ENCODE measurements at places on chromosomes 2 and 18. TPM values are rescaled to one million over a fixed set of nuclear protein-coding genes. Genes with fewer than 3 reads are reported as not detected.

- DNase-seq, result no peak
These were observed 77.7 kb upstream of the CHRNA1 start for GRCh38 chr2:174841936-174842335.

GRCh38 chr2:84694088-84694622 is 177.9 kb downstream of the DNAH6 start:
- no peak for DNase-seq

- DNase-seq, result no peak
These were observed 22.5 kb upstream of the POLE4 start for GRCh38 chr2:74935975-74936391.

- DNase-seq, result no peak
These were observed 36.1 kb downstream of the METTL21A start for GRCh38 chr2:207589143-207589542.

DNA sequence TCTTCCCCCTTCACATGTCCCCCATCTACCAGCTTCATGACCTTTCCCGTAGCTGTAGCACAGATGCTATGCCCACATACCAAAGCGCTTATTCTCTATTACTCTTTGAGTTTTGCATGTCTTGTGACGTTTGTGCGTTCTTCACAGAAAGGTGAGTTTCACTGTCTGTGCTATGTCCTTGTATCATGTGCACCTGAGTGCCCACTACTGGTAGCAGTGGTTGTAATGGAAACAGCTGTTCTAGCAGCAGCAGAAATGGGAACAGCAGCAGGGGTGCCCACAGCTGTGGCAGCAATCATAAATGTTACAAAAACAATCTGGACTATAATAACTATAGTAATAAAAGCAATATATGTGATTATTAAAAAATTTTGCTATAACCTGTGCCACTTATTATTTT is 127.1 kb downstream of the STK39 start:
- DNase-seq, result no peak

Gene IL36RN
- total RNA-seq, result not detected

DNA sequence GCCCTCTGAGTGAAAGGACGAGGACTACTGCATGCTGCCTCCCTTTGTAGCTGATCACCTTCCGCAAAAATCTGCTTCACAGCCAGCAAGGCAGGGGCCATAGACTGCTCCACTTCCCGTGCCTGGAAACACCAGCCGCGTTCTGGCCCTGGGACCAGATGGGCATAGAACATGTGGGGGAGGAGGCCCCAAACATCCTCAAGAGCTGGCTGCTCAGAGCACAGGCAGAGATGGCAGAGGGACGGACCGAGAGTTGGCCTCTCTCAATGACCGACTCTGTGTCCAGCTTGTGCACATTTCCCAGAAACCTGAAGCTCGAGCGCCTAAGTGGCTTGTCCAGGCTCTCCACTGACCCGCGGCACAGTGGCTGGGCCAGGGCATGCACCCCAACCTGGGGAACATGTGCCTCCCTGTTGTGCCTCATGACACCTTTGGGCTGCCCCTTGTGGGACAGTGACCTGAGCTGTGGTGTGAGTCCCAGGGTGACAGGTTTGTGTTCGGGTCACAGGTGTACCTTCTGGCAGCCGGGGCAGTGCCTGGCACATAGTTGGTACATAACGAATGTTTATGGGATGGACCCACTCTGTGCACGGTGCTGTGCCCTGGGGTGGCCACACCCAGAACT is 9.1 kb downstream of the KCNF1 start:
- DNase-seq, result no peak

GRCh38 chr18:31954349-31954748 is 11.4 kb upstream of the TRAPPC8 start:
- DNase-seq, result no peak

DNA sequence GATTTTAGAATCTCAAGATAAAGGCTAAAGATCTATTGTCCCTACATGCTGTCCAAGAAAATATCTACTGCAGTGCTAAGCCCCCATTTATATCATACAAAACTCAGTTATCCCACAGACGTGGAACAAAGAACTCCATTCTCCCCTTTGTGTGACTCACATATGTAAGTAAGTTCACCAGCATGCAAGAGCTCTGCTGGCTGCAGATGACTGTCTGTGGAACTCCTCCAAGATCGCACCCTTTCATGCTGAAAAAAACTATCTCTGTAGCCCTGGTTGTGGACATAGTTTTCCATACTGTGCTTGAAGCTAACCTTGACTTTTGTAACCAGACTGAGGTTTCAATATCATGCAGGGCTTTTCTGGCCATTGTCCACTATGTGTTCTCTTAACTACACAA is 207.1 kb downstream of the ZNF521 start:
- no peak for DNase-seq

GRCh38 chr2:65255356-65255755 is 27.7 kb downstream of the ACTR2 start:
- DNase-seq, result no peak

DNA sequence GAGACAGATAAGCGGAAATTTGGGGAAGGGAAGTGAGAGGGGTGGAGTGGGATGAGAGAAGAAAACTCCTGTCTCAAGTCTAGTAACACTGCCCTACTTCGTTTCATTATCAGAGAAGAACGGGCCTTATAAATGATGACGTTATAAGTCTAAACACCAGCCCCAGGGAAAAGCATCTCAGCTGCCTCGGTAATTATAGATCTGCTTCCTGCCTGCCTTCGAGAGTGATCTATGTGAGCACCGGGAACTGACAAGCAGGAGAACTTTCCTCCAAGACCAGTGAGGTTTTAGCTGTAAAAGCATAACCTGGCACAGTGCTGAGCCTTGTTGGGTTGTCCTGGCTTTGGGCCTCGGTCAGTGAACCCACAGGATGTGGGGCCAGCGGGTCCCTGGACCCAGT is 227.9 kb upstream of the SIX2 start:
- no peak for DNase-seq

Gene AFF3
- 0.22 TPM for total RNA-seq

DNA sequence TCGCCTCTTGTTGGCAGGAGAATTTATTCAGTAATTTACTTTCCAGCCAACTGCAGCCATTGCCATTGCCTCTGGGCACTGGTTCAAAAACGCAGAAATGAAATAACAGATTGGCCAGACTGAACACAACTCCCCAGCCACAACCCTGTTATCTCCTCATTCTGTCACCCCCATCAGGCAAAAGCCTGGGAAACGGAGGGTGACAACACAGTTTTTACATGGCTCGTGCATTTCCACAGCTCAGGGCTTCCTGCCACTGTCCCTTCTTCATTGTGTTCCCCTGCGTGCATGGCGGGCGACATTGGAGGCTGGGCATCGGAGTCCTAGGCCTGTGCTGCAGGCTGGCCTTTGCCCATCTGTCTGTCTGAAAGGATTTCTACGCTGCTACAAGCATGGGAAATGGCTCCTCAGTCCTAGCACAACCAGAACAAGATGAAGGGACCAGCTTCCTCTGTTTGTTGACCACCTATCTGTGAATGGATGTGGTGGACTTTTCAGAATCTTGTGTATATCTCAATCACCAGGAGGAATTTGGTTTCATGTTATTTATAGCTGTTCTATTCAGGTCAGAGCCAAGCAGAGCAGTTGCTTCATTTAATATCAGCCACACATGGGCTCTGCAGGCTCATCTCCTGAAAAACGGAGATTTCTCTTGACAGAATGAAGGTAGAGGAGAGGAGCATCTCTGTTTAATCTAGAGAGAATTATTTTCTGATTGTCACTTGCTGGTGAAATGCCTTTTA is 107.0 kb downstream of the MGAT5 start:
- DNase-seq, result no peak

- no peak for DNase-seq
These were observed 4.5 kb downstream of the CEBPZ start for GRCh38 chr2:37226863-37227262.

- no peak for DNase-seq
These were observed 3.1 kb downstream of the ARHGAP15 start for GRCh38 chr2:143132355-143132754.

DNA sequence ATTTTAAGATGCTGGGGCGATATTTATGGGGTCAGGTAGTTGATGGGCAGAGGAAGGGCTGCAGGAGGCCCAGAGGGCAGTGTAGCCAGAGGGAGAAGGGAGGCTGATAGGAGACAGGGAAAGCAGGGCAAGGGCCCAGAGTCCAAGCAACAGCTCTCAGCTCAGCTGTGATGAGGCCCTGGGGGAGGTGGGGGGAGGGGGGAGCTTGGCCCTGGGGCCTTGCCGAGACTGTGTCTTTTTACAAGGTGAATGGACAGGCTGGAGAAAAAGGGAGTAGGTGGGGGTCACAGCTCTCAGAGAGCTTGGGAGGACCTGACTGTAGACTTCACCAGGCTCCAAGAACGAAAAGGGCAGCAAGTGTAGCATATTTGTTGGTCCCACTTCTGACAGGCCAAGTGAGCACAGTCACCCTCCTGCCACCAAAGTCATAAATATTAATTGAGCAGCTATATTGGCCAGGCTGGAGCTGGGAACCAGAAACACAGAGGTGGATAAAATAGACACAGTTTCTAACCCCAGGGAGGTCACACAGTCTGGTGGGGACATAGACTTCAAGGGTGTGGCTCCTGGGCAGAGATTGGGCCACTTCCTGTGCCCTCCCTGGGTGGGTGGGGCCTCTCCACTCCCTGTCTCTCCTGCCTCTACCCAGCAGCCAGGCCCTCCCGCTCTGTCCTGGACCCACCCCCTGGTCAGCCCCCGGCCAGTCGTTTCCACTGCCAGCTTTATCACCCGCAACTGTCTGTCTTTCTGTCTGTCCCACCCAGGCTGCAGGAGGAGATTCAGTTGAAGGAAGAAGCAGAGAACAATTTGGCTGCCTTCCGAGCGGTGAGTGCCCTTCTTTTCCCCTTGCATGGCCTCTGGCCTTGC is 1.4 kb downstream of the DES start:
- no peak for DNase-seq

DNA sequence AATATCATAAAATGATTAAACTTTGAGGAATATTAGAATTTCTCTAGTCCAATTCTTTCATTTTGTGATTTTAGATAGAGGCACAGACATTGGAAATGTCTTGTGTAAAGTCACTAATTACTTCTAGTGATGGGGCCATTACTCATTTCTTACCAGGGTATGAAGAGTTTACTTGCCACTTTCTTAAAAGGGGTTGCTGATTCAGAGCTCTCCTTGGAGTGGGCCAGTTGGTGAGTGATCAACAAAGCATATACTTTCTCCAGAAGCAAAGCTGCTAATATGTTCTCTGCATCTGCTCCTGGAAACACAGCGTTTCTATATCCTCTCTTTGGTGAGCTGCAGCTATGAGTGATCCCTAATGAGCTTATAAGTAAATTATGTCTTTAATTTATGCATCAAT is 408.9 kb upstream of the LRATD1 start:
- DNase-seq, result no peak

Gene UGT1A6
- not detected for total RNA-seq

- DNase-seq, result no peak
These were observed 738.6 kb downstream of the ERBB4 start for GRCh38 chr2:211800001-211800400.

Gene UGT1A9
- total RNA-seq, result not detected

DNA sequence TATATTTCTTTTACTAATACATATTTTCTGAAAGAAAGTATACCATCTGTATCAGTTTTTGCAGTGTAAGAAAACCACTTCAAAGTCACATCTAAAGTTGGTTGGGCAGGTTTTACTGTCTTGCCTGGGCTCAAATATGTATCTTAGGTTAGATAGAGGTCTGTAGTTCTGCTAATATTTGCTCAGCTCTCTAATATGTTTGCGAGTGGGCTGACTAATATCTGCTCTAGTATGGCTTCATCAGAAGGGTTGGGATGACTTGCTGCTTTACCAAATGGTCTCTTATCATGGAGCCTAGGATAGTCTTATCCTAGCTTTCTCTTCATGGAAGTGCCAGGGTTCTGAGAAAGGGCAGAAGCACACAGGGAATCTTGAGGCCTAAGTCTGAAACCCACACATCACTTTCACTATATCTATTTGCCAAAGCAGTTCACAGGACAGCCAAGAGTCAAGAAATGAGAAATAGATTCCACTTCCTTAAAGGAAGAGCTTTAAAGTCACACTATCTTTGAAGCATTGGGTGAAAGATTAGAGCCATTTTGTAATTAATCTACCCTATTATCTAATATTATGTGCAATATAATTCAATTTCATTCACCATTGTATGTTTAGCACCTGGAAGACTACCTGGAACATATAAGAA is 610.0 kb downstream of the KCNJ3 start:
- no peak for DNase-seq

Gene CASP10
- total RNA-seq, result 2.7 TPM

Gene POTEJ
- total RNA-seq, result not detected

GRCh38 chr2:14700753-14701152 is 68.2 kb downstream of the LRATD1 start:
- DNase-seq, result no peak

Gene STARD6
- total RNA-seq, result not detected

- no peak for DNase-seq
These were observed 32.4 kb downstream of the HS1BP3 start for GRCh38 chr2:20618468-20618885.
